Activated B cell treated with CpG ODN at 0.5 μM for 24 hours (primary cell): ENCODE measurements at places on chromosomes 16 and 17. TPM values are rescaled to one million over a fixed set of nuclear protein-coding genes. Genes with fewer than 3 reads are reported as not detected.

ETV4 gene
- 0.10 TPM in 1 of 2 replicates, not detected in the other for total RNA-seq

DOC2A gene
- total RNA-seq, result not detected in 2 replicates

TMEM208 gene
- total RNA-seq, result 37.1 and 41.3 TPM in 2 replicates

- DNase-seq, result no peak
- no peaks in the 10 kb centered on the region for H3K4me1 ChIP-seq
- peaks cover 52% of the 10 kb centered on the region for H3K36me3 ChIP-seq
These were observed 126.9 kb downstream of the KATNIP start for GRCh38 chr16:27676839-27677238.

- no peaks in the 10 kb centered on the region for H3K27me3 ChIP-seq
- no peaks in the 10 kb centered on the region for H3K4me1 ChIP-seq
- peaks cover 59% of the 10 kb centered on the region for H3K36me3 ChIP-seq
- H3K4me3 ChIP-seq, result no peak overlapping the region
- no peak overlapping the region for H3K27ac ChIP-seq
- no peak for DNase-seq
These were observed 12.5 kb upstream of the C16orf95 start for GRCh38 chr16:87329436-87330256.

DNA sequence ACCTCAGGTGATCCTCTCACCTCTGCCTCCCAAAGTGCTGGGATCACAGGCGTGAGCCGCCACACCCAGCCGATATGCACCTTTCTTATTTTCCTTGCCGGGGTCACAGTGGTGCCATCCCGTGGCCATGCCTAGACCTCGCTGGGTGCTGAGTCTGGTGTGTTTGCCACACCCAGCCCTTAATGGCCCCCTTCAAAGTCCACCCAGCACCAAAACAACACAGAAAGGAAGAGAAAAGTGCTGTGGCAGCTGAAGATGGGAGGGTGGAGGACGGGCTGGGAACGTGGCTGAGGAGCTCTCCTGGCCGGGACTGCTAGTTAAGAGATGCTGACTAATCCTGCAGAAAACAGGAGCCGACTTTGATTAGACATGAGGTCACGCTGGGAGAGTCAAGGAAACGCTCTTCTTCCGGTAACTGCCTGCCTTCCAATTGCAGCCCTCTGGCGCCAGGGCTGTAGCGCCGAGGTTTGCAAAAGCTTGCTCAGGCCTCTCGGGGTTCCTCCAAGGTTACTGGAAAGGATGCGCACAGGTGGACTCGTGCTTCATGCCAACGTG, 10.9 kb downstream of the SLC43A2 start:
- DNase-seq, result no peak
- no peak overlapping the region for H3K4me3 ChIP-seq
- H3K27ac ChIP-seq, result peak overlapping the region; percentile 30

- no peak for DNase-seq
- no peak overlapping the region for H3K4me3 ChIP-seq
- no peaks in the 10 kb centered on the region for H3K4me1 ChIP-seq
These were observed 44.9 kb upstream of the BAHCC1 start for GRCh38 chr17:81350320-81350890.
